NCI-H524 (cell line): ENCODE measurements at places on chromosomes 2 and 18.

- peak; percentile 50 for DNase-seq
Observed at GRCh38 chr2:156331572-156332283, 793 bp downstream of the NR4A2 start.

DNA sequence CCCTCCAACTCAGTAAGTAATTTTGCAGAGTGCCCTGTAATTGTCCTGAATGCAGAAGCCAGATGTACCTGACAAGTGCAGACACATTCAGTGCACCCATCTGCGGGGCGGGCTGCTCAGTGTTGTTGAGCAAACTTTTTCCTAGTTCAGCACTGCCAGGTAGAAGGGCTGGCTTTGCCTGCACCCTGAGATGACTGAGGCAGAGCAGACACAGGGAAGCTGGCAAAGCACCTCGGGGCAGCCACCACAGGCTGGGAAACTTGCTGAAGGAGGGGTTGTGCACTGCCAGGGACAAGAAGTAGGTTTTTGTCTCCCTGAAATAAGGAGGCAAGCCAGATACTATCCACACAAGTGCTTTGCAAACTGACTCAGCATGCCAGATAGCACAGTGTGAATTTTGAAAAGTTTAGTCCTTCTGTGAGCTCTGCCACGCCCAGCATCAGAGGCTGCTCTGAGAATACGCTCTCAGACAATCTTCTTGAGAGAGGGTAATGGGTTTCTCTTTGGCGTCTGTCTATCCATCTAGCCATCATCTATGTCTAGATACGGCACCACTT lies 62.3 kb downstream of the SOWAHC start:
- DNase-seq, result no peak

- DNase-seq, result no peak
Observed at GRCh38 chr2:239640676-239641578, 240.1 kb upstream of the HDAC4 start.

- DNase-seq, result no peak
Observed at GRCh38 chr2:121049131-121049530, 235.9 kb downstream of the TFCP2L1 start.

GRCh38 chr18:9020221-9020620 lies 82.3 kb upstream of the NDUFV2 start:
- no peak for DNase-seq

GRCh38 chr2:188305271-188305670 lies 13.6 kb downstream of the GULP1 start:
- no peak for DNase-seq

DNA sequence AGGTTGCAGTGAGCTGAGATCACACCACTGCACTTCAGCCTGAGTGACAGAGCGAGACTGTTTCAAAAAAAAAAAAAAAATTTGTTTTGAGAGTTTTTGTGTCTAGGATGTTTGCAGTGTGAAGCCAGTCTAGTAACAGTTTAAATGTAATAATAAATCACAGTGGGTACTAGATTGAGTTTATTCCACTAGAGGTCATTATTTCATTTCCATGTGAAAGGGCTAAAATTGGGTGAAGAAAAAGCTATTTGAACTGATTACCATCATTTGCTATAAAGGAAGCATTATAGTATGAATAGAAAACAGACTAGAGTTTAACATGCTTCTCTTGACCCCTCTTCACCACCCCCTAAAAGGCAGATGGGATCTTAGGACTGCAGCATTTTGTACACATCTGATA lies 20.3 kb downstream of the SNRPD1 start:
- DNase-seq, result no peak

DNA sequence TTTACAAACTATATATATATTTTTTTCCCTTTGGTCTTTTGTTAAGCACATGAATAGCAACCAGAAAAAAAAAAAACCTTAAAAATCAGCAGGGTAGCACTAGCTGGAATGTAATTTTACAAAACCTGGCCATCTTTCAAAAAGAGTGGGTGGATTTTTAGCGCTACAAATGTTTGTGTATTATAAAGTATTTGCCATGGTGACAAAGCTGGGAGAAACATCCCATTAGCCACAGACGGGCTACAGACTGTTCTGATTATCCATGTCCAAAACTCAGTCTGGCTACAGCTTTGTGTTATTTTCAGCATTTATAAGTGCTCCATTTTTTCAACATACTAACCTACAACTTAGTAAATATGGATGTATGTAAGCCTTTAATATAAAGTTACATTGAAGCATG lies 249.5 kb upstream of the TANK start:
- DNase-seq, result no peak

- no peak for DNase-seq
Observed at GRCh38 chr2:42246562-42246961, 77.4 kb downstream of the EML4 start.

- no peak for DNase-seq
Observed at GRCh38 chr2:37558623-37559022, 112.8 kb downstream of the CDC42EP3 start.

GRCh38 chr2:222526480-222527277 lies 102.3 kb downstream of the SGPP2 start:
- no peak for DNase-seq

DNA sequence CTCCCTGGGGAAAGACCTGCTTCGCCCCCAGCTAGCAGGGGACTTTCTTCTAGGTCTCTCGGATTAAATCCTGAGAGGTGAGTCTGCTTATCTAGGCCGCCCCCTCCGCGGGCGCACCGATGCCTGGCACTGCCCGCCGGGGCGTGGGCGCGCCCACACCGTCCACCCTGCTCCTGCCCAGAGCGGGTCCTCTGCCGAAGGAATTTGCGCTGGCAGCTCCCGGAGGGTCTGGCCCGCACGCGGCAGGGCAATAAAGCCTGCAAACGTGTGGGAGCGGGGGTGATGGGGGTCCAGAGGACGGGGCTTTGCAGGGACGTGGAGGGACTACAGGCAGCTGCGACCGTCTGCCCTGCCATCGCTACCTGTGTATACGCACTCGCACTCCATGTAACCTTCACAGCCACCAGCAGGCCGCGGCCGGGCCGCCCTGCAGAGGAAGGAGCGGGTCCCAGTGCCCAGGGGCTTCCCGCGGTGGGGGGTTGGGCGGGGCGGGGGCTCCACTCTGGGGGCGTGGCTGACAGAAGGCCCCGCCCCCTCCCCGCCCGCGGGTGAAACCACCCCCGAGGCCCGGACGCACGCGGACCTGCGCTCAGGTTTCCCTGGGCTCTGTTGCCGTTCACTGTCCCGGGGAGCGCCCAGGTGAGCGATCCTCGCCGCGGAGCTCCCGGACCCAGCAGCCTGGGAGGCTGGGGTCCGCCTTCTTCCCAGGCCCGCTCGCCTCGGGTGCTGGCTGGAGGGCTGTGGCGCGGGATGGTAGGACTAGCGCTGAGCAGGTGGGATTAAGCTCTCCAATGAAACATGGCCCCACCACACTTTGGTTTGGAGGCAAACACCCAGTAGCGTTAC lies 174.5 kb upstream of the HS6ST1 start:
- no peak for DNase-seq
